ENCODE measurements at places on chromosomes 7 and 10.

GRCh38 chr10:105681051-105681450, 1040.0 kb downstream of the SORCS3 start:
- no peak overlapping the region for H3K27ac ChIP-seq
- DNase-seq = no peak
- H3K4me3 ChIP-seq = no peak overlapping the region

DNA sequence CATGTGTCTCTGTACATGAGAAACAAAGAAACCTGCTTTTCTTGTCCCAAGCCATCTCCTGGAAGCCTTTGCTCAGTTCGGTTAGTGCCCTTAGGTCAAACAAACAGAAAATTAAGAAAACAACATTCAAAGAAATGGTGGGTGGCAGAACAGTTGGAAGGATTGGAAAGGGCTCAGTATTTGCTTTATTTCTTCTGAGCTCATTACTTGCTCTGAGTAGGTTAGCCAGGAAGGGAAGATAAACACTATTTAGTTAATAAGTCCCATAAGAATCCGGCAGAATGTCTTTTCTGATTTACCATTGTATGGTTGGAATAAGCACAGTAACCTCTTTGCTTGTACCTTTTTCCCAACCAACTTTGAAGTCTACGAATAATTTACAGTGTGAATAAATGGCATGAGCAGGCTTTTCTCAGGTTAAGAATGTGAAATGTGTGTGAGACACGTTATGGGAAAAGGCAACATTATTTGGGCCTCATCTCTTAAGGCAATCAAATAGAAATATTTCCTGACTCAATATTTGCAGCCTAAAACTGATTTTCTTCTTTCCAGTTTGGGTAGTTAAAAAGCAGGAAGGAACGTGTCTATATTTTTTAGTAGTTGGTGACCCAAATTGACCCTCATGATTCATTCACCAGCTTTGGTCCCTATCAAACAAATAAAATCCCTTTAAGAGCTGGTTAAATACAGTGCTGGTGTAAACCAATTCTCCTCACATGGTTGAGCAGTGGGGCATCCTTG, 158.5 kb downstream of the DKK1 start:
- no peak for DNase-seq
- H3K27me3 ChIP-seq = no peaks in the 10 kb centered on the region
- no peak overlapping the region for H3K27ac ChIP-seq
- H3K36me3 ChIP-seq = no peaks in the 10 kb centered on the region

- peaks cover 17% of the 10 kb centered on the region for H3K4me1 ChIP-seq
- no peak overlapping the region for H3K27ac ChIP-seq
- H3K27me3 ChIP-seq = no peaks in the 10 kb centered on the region
- no peak for DNase-seq
Observed at GRCh38 chr7:39587393-39587792, 21.2 kb downstream of the YAE1 start.

DNA sequence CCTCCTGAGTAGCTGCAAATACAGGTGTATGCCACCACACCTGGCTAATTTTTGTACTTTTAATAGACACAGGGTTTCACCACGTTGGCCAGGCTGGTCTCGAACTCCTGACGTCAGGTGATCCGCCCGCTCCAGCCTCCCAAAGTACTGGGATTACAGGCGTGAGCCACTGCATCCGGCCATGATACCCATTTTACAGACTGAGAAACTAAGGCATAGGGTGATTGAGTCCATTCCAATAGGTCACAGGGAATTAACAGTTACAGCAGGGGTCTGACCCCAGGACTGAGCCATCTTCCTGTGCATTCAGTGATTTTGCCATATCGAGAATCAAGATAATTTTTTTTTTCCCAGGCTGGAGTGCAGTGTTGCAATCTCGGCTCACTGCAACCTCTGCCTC, 12.3 kb upstream of the CTBP2 start:
- H3K36me3 ChIP-seq = no peaks in the 10 kb centered on the region
- peaks cover 62% of the 10 kb centered on the region for H3K27me3 ChIP-seq
- no peaks in the 10 kb centered on the region for H3K4me1 ChIP-seq
- no peak overlapping the region for H3K27ac ChIP-seq
- H3K4me3 ChIP-seq = no peak overlapping the region

GRCh38 chr7:101857358-101857811, 40.0 kb downstream of the CUX1 start:
- H3K27me3 ChIP-seq = no peaks in the 10 kb centered on the region
- no peaks in the 10 kb centered on the region for H3K36me3 ChIP-seq
- peak; percentile 72 for DNase-seq
- peaks cover 80% of the 10 kb centered on the region for H3K4me1 ChIP-seq
- peak overlapping the region; percentile 82 for H3K4me3 ChIP-seq

- H3K27ac ChIP-seq = no peak overlapping the region
- peaks cover 11% of the 10 kb centered on the region for H3K4me1 ChIP-seq
Observed at GRCh38 chr7:44148961-44149536, 7.9 kb upstream of the MYL7 start.

- H3K27ac ChIP-seq = no peak overlapping the region
- no peaks in the 10 kb centered on the region for H3K36me3 ChIP-seq
- no peaks in the 10 kb centered on the region for H3K27me3 ChIP-seq
- no peak for DNase-seq
- H3K4me1 ChIP-seq = no peaks in the 10 kb centered on the region
Observed at GRCh38 chr10:117762819-117763172, 220.2 kb downstream of the EMX2 start.

- H3K4me3 ChIP-seq = peak overlapping the region; percentile 83
- no peaks in the 10 kb centered on the region for H3K27me3 ChIP-seq
- H3K27ac ChIP-seq = peak overlapping the region; percentile 100
- H3K4me1 ChIP-seq = peaks cover 79% of the 10 kb centered on the region
- peaks cover 8% of the 10 kb centered on the region for H3K36me3 ChIP-seq
Observed at GRCh38 chr10:119306986-119307392, 99.6 kb downstream of the GRK5 start.

GRCh38 chr7:79434867-79435266, 18.6 kb downstream of the MAGI2 start:
- no peaks in the 10 kb centered on the region for H3K36me3 ChIP-seq
- H3K4me1 ChIP-seq = no peaks in the 10 kb centered on the region
- no peak for DNase-seq
- H3K27ac ChIP-seq = no peak overlapping the region
- H3K4me3 ChIP-seq = no peak overlapping the region

GRCh38 chr10:30447125-30447799, 13.3 kb downstream of the MAP3K8 start:
- H3K27me3 ChIP-seq = no peaks in the 10 kb centered on the region
- no peak for DNase-seq
- H3K4me3 ChIP-seq = no peak overlapping the region
- H3K36me3 ChIP-seq = peaks cover 46% of the 10 kb centered on the region

GRCh38 chr7:44376429-44377133, 51.2 kb upstream of the CAMK2B start:
- peaks cover 17% of the 10 kb centered on the region for H3K36me3 ChIP-seq
- no peak for DNase-seq
- peak overlapping the region; percentile 4 for H3K4me3 ChIP-seq
- H3K27ac ChIP-seq = peak overlapping the region; percentile 20

- H3K27ac ChIP-seq = no peak overlapping the region
- no peaks in the 10 kb centered on the region for H3K27me3 ChIP-seq
- H3K4me1 ChIP-seq = no peaks in the 10 kb centered on the region
- no peak for DNase-seq
- no peaks in the 10 kb centered on the region for H3K36me3 ChIP-seq
- no peak overlapping the region for H3K4me3 ChIP-seq
Observed at GRCh38 chr7:8627325-8627724, 193.9 kb downstream of the NXPH1 start.

- H3K36me3 ChIP-seq = no peaks in the 10 kb centered on the region
- no peaks in the 10 kb centered on the region for H3K27me3 ChIP-seq
- DNase-seq = no peak
- no peak overlapping the region for H3K4me3 ChIP-seq
- H3K27ac ChIP-seq = no peak overlapping the region
- H3K4me1 ChIP-seq = peaks cover 3% of the 10 kb centered on the region
Observed at GRCh38 chr7:25454562-25455041, 226.3 kb upstream of the NPVF start.
